ENCODE measurements at places on chromosomes 7 and 10.

DNA sequence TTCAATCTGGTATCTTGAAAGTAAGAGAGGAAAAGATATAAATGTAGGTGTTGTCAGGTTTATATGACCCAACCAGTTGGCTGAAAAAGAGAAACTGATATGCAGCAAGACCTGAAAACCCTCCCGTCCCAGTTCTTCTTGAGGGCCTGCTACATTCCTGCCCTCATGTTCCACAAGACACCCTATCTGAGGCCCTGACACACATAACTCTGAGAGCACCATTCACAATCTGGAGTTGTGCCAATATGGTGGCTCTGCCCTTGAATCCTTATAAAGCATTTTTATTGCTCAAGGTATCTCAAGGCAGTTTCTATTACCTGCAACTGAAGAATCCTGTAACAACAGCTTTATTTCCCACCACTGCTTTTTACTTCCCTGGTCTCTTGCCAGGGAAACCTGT, 17.0 kb downstream of the XPNPEP1 start:
- DNase-seq = no peak

DNA sequence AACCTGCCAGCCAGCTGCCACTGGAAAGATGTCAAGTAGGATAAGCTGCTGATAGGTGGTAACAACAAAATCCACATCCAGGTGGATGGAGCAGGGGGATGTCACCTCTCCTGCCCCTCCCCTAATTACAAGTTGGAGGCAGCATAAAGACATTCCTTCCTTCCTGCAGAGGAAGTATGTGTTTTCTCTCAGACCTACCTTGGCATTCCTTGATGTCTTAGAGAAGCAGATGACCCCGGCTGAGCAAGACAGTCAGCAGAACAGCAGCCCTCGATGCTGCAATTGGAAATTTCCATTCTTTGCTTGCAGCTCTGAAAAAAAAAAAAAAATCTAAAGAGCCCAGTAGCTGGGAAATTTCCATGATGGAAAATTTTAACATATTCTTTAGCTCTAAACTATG, 137.5 kb upstream of the MKLN1 start:
- no peak for DNase-seq

DNA sequence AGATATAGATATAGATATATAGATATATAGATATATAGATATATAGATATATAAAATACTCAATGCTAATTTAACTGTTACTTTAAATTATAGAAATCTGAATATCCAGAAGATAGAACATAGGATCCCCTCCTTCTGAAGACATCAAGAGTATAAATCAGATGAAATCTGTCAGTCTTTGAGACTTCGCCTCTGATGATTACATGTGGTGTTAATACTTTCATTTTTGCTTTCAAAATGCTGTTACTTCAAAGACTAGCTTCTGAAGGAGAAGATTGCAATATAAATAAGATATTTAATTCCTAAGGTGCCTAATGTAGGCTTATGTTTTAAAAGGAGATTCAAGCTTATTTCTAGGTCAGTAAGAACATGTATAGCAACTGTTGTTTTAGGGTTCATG, 180.4 kb downstream of the TSPAN12 start:
- DNase-seq = no peak

- DNase-seq = no peak
Measured at GRCh38 chr10:93994438-93994801, 689 bp downstream of the PLCE1 start.

DNA sequence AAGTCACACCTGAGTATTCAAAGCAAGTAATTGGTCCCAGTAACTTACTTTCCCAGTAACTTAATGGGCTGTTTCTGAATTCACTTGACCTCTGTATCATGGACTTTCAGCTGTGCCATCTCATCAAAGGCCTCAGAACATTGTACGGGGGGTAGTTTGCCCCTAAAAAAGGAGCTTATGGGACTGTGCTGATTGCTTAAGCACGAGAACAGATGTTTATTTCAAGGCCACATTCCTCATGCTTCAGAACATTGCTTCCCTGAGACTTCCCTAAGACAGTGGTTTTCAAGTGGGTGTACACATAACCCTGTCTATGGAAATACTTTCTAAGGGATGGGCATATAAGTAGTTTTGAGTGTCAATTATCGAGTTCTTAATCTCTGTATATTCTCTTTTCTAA, 26.8 kb downstream of the CALCR start:
- DNase-seq = no peak

- no peak for DNase-seq
Measured at GRCh38 chr7:96241855-96242254, 80.0 kb downstream of the SLC25A13 start.

- peak; percentile 48 for DNase-seq
Measured at GRCh38 chr7:51253157-51253556, 63.5 kb downstream of the COBL start.

All from DMS153 (cell line).